Occipital lobe (tissue), 3 donors: ENCODE measurements at places on chromosomes 7 and 10.

DNA sequence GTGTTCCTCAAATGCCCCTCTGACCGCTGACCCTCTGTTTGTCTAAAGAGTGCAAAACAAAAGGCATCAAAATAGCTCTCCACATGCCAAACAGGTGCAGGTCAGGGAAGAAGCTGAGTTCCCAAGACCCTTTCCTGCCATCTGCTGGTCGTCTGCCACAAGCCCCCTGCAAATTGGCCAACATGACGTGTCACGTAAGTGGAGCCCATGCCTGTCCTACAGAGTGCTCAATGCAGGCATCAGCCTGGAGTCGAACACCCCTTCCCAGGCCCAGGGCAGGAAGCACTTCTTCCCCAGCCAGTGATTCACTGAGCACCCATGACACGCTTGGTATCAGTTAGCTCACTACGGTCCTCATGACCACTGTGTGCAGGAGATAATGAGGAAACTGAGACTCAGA lies 14.1 kb downstream of the TMEM72 start:
- DNase-seq, result no peak

DNA sequence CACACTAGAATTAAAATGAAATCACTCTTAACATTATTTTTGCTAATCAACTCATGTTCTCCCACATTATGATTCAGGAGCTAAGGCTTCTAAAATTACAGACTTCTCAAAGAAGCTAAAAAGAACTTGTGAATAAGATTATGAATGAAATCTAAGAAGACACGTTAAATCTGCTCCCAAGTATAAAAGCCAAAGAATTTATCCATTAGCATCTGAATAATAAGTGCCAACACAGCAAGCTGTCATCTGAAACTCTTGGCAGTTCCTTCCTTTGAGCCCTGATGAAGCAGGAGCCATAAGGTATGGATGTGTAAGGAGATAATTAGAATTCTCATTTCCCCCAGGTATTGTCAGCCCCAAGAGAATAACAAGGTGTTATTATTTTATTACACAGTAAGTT lies 50.3 kb downstream of the TPK1 start:
- no peak for DNase-seq

GRCh38 chr10:120131183-120131582 lies 238.7 kb downstream of the SEC23IP start:
- no peak for DNase-seq

DNA sequence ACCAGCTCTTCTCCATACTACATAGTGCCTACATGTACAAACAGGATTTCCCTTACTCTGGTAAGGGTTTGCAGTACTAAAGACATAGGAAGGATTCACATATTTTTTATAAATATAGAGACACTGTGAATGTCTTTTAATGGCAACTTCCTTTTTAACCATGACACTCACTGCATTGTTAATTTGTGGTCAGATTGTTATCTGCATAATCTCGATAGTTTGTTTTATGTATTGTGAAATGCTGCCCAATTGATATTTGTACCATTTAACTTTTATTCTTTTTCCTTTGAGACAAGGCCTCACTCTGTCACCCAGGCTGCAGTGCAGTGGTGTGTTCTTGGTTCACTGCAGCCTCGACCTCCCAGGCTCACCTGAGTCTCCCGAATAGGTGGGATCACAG lies 39.7 kb downstream of the SP8 start:
- DNase-seq, result no peak

GRCh38 chr7:34087892-34088891 lies 182.9 kb downstream of the BMPER start:
- DNase-seq, result no peak

- DNase-seq, result no peak
Observed at GRCh38 chr7:116213361-116214130, 3.2 kb downstream of the TES start.

GRCh38 chr7:95543312-95543711 lies 53.0 kb downstream of the PDK4 start:
- no peak for DNase-seq

DNA sequence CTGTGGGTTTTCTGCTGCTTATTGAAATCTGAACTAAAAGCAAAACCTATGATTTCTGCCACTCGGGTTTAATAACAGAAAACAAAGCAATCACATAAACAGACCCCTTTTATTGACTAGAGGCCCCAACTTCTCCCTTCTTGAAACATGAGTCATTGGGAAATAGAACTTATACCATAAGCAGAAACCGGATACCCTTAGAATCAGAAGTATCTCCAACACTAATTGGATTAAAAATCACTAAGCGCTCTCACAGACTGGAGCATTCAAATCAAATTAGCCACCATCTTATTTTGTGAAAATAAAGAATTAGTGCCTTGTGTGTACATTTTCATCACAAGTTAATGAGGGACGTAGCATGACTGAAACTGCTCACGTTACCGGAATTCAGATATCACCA lies 206.9 kb downstream of the WDR11 start:
- DNase-seq, result no peak

- no peak for DNase-seq
Observed at GRCh38 chr7:15559416-15559928, 2.3 kb downstream of the AGMO start.

DNA sequence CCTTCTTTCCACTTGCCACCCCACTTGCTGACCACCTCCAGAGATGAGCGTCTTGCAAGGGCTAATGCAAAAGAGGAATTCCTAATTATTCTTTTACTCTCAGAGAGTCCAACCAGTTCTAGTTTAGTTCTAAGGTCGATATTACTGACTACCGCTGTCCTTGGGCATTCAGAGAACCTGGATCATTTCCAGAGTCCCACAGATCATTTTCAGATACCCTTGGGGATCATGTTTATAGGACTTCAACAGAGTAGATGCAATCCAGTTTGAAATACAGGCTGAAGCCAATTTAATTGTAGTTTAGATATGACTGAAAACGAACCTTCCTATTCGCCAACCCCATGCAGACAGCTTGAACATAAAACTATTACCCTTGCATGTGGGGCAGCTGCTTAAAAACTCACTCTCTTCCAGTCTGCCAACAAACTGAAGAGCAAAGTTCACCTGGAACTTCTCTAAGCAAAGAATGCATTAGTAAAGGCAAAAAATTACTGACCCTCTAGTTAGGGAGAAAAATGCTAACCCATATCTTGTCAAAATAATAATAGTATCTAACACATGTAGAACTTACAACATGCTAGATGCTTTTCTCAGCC lies 22.4 kb downstream of the CFAP69 start:
- DNase-seq, result no peak

DNA sequence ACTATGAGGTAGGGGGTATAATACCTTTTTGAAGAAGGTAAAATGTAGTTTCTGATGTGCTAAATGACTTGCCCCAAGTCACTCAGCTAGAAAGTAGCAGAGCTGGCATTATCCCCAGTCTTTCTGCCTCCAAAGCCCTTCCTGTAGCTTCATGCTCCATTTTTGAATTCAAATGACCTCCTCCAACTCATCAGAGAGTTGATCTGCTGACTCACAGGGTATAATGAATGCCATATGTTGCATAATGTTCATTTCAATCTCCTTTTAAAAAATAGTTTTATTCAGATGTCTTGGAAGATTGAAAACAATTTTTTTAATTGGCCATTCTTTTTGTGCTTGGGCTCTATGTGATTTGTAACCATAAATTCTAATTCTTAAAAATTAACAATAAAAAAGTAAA lies 272.8 kb upstream of the IMMP2L start:
- DNase-seq, result no peak

DNA sequence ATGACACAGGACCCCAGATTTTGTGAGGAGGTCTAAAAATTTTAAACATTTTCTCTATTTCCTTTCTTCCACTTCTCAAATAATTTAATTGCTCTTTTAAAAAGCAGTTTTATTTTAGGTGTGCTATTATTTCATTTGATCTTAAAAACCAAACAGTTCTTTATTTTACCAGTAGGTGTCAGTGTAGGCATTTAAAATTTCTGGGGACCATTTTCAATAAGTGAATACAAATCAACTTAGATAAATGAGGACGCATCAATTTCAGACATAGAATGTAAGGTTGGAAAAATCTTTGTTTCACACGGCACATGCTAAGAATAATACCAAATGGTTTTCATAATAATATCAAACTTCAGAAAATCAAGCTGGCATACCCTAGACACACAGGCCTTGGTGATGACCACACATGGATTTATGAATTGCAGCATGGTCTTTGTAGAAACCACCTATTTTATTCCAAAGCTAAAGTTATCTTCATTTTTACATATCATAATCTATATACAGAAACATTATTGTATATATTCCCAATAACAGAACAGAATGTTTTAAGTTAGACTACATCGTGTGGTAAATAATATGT lies 127.6 kb upstream of the SLC26A5 start:
- DNase-seq, result no peak

GRCh38 chr7:76409537-76409936 lies at the start of gene SSC4D:
Gene SSC4D (minus strand): TSS chr7:76409697. CDS start chr7:76404439, 5,258 bp downstream.
- no peak for DNase-seq

GRCh38 chr7:157432541-157432956 lies 95.7 kb downstream of the DNAJB6 start:
- DNase-seq, result peak; percentile 13

GRCh38 chr10:126670056-126670894 lies at the start of gene C10orf90:
Gene C10orf90 (minus strand): TSS chr10:126670693. CDS start chr10:126670480, 213 bp downstream.
- no peak for DNase-seq

DNA sequence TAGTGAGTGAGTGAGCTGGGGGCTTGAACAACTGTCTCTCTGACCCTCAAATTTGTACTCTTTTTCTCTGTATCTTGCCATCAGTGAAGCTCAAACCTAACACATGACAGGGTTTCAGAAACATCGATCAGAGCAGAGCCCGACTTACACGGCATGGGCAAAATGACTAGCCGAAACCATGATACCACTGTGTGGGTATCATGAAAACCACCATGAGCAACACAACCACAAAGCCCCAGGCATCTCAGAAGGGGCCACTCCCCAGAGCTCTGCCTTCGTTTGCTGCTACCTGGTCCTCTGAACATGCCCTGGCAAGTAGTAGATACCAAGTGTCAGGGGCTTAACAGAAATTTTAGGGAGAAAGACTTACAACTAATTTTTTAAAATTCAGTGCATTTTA lies 308.5 kb downstream of the WDR11 start:
- no peak for DNase-seq

DNA sequence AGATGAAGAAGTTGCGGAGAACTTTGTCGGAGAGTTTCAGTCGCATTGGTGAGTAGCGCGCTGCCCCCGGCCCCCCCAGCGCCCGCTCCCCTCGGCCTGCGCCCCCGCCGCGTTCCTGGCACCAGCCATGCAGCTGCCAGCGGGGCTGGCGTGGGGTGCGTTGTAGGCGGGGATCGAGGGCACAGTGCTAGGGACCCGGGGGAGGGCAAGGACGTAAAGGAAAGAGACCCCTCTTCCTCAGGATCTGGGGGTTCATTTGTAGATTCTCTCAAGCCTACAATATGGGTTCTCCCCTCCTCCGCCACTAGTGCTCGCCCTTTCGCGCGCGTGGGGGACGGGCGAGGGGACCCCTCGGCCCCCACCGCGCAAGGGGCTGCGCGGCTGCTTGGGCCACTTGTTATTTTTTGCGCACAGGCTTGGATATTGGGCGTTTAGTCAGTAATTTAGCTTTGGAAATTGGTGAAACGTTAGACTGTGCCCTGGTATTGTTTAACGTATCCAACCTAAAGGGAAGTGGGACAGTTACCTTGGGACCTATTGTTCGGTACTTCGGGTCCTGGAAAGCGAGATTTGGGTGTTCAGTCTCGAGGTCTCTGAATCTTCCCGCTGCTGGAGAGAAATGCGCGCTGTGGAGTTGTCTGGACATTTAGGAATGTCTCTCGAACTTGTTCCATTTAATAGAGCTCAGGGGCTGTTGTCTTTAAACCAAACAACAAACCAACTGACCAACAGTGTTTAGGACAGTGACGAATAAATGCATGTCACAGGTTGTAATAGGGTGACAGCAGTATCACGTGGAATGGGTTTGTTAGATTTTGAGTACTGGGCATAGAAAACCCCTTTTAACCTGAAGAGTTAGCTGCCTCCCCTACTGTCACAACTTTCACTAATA lies 796 bp downstream of the CDK14 start:
- DNase-seq, result no peak

DNA sequence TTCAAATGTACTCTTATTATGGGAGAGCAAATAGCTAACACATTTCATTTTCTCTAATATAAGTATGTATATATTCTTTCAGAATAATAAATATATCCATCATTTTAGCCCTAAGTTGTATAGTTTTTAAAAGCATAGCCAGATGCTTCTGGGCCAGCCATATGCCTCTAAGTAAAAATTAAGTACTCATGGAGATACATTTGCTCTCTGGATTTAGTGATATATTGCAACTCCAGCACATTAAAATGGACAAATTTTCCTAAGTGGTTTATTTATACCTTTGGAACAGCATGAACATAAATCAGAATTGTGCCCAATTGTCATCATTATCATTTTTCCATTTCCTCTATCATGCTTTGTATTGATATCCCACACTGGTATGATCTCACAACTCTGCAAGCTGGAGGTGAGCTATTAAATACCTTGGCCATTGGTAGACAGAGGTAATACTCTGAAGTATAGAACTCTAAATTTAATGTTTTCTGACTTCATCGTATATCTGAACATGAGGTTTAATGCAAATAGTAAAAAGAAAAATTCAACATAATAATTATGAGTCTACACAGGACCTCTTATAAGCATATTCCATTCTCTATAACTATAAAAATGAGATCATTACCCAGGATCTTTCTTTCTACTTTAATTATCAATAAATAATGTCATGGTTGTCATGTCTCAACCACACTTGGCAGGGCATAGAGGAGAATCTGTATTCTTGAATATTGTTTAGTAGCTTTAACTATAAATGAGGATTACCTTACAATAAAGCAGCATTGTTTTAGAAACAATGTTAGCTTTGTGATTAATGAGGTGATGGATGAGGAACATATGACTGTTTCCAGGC lies 90.8 kb downstream of the AGMO start:
- DNase-seq, result no peak

- DNase-seq, result no peak
Observed at GRCh38 chr7:106603346-106603745, 57.6 kb downstream of the CCDC71L start.

GRCh38 chr10:28496481-28496961 lies 36.4 kb upstream of the WAC start:
- DNase-seq, result no peak

DNA sequence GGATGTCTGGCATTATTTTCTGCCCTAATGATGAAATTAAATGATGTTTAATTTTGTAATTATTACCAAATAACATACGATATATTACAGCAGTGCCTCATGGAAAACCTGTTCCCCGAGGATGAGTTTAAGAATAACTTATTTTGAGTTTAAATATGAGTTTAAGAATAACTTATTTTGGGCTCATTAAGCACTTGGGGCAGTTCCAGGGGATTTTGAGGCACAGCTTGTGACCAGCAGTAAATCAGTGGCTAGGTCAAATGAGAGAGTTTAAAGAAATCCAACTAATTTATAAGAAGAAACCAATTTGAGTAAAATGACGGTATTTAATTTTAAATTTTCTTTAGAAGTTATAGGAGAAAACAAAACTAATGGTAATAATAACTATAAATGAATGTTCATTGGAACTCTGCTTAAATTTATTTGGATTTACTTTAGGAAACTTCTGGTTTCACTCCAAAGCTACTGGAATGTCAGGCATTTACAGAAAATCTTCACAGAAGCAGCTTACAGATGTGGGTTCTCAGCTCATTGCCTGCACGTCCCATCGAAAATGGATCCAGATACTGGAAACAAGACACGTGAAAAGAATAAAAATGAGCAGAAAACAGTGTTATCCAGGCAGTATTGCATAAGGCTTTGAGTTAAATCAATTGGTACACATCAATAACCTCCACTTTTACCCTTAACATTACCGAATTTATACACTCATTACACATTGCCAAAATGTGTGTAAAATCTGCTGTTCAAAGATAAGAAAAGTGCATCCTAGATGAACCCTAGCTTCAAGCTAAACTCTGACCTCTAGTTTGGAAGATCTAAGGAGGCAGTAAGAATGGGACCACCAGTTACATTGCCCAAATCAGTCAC lies 784.5 kb upstream of the IGFBP3 start:
- no peak for DNase-seq

- no peak for DNase-seq
Observed at GRCh38 chr10:34406463-34407323, 408.4 kb downstream of the PARD3 start.
